Stimulated activated CD4-positive, alpha-beta T cell treated with anti-CD3 and anti-CD28 coated beads, Interleukin-1b, Interleukin-23, amount 100 ng/mL, for 48 hours (primary cell): ENCODE measurements at places on chromosomes 11 and 22.
A peak's percentile ranks its signal among the peaks of the same experiment; 100 is the strongest.

- no peak for DNase-seq
Measured at GRCh38 chr22:33332538-33332937, 274.4 kb upstream of the SYN3 start.

DNA sequence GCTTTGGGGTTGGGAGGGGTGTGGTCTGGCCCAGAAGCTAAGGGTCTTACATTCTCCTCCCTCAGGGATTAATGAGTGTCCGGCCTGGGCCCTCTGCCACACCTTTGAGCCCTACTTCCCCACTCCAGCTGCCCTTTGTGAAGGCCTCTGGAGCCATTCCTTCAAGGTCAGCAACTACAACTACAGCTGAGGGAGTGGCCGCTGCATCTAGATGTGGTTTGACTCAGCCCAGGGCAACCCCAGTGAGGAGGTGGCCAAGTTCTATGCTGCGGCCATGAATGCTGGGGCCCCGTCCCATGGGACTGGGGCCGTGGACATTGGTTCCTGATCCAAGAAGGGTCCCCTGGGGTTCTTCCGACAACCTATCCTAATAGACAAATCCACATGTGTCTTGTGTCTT, 14.3 kb upstream of the FOLR1 start:
- DNase-seq, result no peak

- no peak for DNase-seq
Measured at GRCh38 chr22:30047364-30047738, 32.9 kb upstream of the HORMAD2 start.

GRCh38 chr11:72589802-72590761, 84.1 kb downstream of the PDE2A start:
- peak; percentile 51 for DNase-seq

- DNase-seq, result no peak
Measured at GRCh38 chr11:104134745-104135144, 29.2 kb downstream of the PDGFD start.

DNA sequence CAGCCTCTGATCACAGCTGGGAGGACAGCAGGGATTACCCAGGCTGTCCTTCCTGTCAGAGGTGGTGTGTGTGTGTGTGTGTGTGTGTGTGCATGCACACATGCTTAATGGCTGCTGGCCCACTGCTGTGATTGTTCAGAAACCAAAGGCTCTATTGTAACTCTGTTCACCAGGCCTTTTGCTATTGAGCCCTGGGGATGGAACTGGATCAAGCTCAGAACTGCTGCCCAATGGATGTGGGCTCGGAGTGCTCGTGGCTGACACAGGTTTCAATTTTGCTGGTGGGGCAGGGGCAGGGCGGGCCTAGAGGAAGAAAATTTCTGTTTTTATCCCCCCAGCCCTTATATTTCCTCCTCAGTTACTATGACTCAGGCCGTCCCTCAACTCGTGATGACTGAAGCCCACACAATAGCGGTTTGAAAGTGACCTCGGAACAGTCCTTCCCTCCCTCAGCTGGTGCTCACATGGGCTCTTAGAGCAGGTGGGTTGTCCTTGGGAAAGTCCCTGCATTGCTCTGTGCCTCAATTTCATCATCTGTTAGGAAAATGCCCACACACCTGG, 359.3 kb downstream of the TENM4 start:
- no peak for DNase-seq

GRCh38 chr22:16961477-16962186, 46.4 kb downstream of the GAB4 start:
- DNase-seq, result no peak

DNA sequence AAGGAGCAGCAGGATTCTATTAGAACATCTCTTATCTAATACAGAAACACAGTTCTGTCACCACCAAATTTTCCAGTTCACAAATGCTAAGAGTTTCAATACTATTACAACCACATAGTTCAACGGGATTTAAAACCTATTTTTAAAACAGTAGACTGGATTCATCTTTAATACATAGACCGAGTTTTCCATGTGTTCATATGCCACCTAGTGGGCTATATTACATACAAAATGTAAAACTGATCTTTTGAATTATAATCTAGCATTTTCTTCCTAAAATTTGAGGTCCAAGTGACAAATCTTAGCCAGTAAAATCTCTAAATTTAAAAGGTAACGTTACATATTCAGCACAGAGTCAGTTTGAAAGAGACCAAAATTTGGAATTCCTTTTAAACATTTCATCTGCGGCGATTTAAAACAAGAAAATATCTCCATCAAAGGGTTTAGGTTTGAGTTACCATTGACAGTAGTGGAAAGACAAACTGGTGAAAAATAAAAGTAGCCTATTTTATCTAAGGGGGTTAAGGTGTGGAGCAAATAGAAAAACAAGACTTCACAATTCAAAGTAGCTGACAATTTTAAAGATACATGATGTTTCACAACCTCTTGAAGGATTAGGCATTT, 269.3 kb upstream of the MPPED2 start:
- DNase-seq, result no peak

GRCh38 chr22:32574958-32575910, 100.6 kb downstream of the FBXO7 start:
- no peak for DNase-seq

DNA sequence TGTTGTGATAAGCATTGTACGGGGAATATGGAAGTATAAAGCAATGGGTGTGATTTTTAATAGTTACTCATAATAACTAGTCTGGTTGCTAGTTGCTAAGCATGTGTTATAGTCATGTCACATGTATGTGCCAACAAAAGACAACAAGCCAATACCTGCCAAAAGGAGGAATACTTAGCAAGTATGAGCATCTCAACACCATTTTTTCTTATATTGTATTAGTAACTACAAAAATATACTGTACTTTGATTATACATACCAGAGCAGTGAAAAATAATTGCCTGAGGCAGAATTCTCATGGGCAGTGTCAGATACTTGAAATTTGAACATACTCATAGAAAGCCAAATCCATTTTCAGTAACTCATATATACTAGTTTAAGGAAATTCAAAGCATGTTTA, 62.4 kb upstream of the ALKBH3 start:
- no peak for DNase-seq

DNA sequence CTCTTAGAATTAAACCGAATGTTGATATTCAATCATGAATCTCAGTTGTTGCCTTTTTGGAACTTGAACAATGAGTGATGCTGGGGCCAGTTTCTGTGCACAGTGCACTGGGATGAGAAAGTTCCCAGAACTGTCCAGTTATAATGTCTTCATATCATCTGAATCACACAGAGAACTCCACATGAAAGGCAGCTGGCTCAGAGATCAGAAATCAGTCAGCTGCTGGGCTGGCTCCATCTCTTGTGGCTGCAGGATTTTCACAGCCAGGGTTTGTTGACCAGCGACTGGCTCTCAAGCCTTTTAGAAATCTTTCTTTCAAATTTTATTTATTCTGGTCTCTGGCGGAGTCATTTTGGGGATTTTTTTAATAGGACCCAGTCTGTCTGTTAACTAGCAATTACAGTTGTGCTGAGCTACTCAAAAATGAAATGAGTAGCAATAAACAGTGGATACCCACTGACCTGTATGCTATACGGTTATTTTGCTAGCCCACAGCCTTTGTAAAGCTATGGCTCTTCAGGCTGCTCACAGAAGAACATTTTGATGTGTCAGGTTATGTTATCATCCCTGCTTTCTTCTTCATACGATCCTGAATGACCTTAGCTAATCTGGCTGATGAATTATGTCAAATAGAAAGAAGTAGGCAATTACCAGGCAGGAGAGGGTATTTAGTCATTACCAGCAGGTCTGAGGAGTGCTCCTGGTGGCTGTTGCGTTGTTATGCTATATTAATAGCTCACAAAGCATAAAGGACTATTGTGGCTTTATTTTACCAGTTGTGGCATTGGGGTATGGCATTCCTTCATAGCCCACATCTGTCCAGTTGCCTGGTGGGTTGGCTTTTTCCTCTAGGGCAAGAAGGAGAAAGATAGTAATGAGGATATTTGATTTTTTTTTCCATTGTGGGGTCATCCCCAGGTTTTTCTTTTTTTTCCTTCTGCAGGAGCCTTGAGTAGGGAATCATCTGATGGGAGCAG, 3.6 kb downstream of the FAT3 start:
- DNase-seq, result no peak

DNA sequence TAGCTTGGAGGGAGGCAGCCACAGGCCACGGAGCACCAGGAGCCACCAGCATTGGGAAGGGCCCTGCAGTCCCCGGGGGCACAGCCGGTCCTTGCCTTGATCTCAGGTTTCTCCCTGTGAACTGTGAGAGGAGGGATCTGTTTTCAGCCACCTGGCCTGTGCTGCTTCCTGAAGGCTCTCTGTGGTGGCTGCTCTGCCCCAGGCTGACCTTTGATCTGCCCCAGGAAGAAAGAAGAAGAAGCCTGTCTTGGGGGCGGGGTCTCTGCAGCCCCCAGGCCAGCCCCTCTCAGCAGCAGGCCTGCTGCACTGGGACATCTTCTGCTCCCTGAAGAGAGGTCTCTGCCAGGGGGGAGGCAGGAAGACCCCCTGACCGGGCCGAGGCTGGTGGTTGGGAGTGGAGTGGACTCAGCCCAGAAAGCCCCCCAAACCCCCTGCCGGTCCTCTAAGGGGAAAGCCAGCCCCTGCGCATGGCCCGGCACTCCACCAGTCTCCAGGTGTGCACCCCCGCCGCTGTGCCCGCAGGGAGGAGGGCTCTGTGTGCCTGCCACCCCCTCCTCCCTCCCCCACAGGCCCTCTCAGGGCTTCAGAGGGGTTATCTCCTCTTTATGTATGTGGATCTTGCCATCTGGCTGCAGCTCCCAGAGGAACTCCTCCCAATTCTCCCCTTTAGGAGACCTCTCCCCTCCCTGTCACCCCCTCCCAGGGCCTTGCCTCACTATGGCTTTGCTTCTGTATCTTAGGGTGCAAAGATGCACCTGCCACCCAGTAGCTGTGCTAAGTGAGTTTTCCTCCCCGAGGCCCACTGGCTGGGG, 675.3 kb downstream of the BRD1 start:
- DNase-seq, result no peak

DNA sequence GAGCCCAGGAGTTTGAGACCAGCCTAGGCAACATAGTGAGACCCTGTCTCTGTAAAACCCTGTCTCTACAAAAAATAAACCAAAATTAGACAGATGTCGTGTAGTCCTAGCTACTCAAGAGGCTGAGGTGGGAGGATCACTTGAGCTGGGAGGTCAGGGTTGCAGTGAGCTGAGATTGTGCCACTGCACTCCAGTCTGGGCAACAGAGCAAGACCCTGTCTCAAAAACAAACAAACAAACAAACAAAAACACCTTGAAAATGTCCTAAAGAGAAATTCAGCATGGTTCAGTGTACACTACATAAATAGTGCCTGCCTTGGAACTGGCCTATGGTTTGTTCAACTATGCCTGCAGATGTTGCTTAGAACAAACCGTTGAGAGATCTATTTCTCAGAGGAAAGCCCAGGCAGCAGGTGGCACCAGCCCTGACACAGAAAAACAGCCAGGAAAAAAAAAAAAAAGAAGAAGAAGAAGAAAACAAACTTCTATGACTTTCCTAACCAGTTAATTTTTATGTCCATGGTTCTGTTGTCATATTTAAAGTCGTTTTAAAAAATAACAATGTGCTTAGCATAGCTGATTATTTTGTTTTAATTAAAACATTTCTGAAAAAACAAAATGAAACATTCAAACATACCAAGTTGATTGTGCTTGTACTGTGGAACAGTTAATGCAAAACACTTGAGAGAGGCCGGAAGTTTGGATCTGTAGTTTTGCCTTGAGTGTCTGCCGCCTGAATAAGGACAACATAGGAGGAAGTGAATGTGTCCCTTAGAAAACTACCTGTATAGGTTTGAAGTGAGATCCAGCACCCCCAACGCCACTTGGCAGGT, 5.4 kb downstream of the KREMEN1 start:
- DNase-seq, result no peak

GRCh38 chr11:134913391-134913790, 501.3 kb upstream of the B3GAT1 start:
- DNase-seq, result no peak

DNA sequence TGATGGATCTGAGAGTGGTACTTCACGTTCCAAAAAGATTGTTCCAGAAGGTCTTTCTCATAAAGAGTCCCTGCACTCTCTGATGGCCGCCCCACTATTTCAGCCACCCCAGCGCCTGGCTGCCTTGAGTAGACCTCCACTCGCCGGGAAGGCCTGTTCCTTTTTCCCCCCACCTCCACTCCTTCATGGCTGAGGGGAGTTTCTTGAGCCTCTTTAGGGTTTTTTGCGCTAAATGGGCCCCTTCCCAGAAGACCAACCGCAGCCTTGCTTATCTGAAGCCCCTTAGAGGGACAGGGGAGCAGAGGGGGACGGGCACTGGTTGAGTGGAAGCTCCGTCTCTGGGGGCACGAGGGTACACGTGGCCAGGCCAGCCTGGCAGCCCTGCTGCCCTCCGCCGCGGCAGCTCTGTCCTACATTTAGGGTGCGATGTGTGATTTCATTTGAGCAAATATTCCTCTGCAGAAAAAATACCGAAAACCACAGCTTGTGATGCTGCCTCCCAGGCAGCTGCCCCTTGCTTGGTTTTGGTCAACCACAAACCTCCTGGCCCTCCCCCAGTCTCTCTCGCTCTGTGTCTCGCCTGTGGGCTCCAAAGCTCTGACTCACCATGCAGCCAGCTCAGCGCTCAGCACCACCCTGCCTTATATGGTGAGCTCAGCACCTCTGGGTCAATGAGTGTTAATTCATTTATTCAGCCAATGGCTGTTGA, 88.7 kb downstream of the TP53I11 start:
- peak; percentile 93 for DNase-seq

DNA sequence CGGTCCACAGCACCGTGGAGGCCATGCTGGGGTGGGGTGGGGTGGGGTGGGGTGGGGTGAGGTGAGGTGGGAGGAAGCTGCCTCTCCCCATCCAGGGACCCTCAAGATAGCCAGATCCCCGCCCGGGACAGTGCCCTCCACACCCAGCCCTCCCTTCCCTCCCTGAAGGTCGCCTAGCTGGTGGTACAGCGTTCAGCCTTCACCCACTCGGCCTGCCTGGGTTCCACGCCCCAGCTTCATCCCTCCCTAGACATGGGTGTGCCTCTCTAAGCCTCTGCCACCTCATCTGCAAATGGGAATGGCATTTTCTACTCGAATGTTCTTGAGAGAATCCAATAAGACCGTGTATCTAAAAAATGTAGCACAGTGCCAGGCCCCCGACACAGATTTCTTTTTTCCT, 17.8 kb downstream of the KCTD17 start:
- DNase-seq, result no peak

- no peak for DNase-seq
Measured at GRCh38 chr22:29325785-29326315, 10.4 kb upstream of the RASL10A start.

DNA sequence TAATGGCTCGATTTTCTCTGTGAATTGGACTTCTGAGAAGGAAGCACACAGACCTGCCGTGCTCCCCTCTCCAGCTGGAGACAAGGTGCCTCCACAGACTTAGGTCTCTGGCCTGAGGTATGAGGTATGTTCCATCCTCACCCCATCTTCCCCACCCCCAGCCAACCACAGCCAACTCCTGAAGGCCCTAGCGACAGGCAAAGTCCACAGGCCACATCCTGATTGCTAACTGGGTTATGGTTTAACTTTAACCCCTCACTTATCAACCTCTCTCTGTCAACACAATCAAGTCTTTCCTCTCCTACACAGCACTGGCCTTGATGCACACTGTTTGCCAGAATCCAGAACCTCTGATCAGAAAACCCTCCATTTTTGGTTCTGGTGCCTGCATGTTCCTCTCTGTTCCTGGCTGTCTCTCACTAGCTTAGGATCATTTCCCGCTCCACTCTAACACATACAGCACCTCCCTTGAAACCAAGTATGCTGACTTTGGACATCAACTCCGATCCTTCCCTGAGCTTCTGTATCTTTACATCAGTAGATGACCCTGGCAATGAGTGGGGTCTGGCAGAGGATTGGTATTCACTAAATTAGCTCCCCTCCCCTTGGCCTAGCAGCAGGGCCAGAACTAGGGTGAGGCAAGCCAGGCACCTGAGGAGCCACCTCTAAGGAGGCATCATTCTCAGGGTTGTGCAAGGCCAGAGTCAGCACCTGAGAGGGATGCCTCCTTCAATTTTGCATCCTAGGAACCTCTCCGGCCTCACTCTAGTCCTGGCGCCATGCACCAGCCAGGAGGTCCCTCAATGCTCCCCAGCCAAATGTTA, 22.0 kb downstream of the JAML start:
- DNase-seq, result peak; percentile 68
